ENCODE measurements at places on chromosomes 7 and 10.

- no peak for DNase-seq
Observed at GRCh38 chr10:123463181-123463580, 203.0 kb upstream of the GPR26 start.

GRCh38 chr10:86105181-86105580 lies 261.4 kb downstream of the GRID1 start:
- no peak for DNase-seq

DNA sequence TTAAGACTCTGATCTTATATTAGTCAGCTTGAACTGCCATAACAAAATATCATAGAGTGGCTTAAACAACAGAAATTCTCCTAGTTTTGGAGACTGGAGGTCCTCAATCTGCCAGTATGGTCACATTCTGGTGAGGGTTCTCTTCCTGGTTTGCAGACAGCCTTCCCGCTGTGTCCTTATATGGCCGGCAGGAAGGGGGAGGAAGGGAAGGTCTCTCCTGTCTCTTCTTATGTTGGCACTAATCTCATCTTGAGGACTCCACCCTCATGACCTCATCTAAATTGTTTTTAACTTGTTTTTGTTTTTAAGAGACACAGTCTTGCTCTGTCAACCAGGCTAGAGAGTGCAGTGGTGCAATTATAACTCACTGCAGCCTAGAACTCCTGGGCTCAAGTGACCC lies 53.1 kb downstream of the VPS41 start:
- no peak for DNase-seq

- DNase-seq: no peak
Observed at GRCh38 chr10:47136866-47137265, 163.1 kb upstream of the GDF10 start.

GRCh38 chr7:73437091-73437490 lies 3.5 kb downstream of the FZD9 start:
- DNase-seq: no peak

DNA sequence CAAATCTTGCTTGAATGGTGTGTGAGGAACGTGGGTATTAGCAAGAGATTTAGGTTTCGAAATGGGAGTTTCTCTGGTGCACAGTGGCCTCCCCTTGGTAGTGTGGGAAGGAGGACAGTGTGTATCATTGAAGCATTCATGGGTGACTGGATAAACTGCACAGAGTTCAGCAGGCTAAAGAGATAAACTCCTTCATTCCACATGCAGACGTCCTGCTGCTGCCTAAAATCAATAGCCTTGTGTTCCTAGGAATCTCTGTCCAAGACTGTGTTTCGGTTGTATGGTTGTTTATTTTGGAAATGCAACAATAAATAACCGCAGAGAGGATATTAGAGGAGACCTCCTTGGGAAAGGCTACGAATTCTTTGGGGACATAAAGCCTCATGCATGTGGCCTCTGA lies 100.9 kb upstream of the FAM171A1 start:
- DNase-seq: no peak

- DNase-seq: no peak
Observed at GRCh38 chr7:14717816-14718215, 184.7 kb downstream of the DGKB start.

DNA sequence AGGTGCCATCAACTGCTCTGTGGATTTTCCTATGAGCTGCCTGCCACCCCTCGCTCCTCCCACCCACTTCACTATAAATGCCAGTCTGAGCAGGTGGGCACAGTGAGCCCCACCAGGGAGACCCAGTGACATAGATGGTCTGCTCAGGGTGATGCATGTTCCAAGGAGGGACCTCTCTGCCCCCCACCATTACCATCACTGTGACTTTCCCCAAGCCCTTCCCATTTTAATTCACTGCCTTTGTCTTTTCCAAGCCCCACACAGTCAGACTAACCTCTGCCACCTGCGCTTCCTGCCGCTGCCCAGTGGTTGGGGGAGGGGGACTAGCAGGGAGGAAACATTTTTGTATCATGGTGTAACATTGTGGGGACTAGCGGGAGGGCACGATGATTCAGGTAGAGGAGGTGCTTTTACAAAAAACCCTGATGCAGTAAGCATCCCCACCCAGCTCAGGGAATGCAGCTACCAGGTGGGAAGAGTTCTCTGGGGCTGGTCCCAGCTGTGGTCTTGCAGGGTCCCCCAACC lies 24.6 kb downstream of the PRSS2 start:
- DNase-seq: no peak

DNA sequence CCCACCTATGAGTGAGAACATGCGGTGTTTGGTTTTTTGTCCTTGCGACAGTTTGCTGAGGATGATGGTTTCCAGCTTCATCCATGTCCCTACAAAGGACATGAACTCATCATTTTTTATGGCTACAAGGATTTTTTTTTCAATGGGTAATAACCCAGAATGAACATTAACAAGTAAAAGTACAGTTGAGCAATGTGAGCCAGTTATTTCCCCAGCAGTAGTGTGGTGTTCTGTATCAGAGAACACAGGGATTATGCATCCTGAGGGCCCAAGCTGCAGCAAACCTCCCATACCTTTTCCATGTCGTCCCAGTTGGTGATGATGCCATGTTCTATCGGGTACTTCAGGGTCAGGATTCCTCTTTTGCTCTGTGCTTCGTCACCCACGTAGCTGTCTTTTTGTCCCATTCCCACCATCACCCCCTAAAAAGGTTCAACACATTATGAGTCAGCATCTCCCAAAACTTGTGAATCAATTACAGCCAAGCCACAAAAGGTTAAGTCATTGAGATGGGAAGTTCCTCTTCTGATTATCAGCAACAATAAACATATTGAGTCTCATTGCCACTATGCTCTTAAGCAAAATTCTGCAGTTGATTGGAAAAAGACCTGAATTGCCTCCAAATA lies 5.5 kb downstream of the ACTA2 start:
- no peak for DNase-seq

DNA sequence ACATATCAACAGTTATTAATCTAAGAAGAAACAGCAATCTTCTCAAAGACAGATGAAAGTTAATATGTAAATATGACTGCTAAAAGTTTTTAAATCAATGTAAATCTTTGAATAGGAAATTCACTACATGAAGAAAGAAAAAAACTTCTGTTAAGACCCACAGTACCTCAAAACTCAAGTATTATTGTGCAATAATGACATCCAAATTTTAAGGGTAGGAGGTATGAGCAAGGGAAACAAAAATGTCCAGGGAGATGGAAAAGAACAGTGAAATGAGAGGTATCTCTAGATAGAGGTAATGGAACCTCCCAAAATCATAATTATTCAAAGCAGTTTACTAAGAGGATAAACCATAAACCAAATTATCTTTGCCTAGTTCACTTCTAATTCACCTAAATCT lies 436.8 kb downstream of the PARD3 start:
- no peak for DNase-seq

DNA sequence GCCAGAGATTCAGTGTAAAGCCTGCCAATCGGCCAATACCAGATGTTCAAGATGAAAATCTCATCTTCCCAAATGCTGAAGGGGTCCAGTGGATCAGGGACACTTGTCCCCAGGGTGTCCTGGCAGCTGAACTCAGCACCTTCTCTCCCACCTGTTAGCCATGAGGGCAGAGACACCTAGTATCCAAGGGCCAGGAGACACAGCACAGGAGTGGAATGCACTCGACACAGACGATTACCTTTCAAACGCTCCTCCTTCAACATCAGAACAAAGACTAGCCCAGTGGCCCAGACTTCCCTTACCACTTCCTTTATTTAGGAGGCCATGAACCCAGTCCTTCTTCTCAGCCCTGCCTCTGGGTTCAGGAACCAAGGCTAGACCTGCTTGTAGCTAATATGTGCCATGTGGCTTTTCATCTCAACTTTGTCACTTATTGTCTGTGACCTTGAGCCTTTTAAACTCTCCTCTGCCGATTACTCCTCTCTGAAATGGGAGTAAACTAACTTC lies 180.3 kb upstream of the PLXNA4 start:
- DNase-seq: no peak

GRCh38 chr7:6559896-6560295 lies 8.6 kb upstream of the GRID2IP start:
- DNase-seq: no peak

DNA sequence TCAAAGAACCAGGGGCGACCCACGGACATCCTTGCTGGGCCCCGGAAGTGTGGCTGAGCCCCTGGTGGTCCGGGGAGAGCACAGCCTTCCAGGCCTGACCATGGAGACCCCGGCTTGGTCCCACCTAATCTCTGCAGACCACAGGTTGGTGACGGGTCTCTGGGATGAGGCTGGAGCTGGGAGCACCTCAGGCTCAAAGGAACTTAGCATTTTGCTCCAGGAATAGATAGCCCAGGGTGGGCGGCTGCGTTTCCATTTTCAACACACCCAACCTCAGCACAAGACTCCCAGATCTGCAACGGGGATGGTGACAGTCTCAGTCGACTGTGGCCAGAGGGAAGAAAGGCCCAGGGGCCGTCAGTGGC lies 58.5 kb downstream of the FOXL3 start:
- DNase-seq: no peak

GRCh38 chr7:117648203-117648866 lies 168.5 kb downstream of the CFTR start:
- no peak for DNase-seq

DNA sequence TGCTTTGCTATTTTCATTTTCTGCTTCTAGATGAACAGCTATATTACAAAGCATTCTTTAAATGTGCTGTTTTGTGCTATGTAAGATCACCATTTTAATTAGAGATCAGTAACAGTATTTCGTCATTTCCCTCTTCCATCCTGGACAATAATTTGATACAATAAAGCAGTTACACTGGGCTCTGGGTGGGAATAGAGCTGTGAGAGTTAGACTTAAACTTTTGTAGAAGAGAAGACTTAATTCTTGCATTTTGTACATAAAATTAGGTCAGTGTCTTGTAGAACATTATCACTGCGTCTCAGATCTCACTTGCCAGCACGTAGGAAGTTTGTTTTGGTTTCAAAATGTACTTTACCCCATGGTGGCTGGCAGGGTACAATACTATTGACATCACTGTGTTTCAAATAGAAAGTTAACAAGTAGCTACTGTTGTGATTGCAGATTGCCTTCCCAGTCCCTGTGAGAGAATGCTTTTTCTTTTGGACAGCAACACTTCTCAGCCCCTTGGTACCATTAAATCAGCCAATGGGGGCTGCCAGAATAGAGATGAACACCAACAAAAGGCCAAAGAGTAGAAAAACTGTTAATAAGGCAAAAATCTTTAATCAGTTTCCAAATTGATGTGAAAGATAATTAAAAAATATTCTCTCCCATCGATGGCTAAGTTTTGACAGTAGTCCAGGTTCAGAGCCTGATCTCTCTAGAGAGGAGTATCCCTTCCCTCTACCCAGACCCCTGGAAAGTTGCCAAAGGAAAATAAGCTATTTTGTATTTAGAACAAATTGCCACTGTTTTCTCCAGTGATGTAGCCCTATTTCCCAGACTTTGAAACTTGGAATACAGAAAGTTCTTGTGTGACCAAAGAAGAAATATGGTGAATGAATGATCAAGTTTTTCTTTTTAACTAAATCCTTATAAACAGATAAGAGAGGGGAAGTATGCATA lies 35.1 kb downstream of the SMNDC1 start:
- no peak for DNase-seq

GRCh38 chr7:158244430-158244829 lies 343.2 kb downstream of the PTPRN2 start:
- no peak for DNase-seq

- no peak for DNase-seq
Observed at GRCh38 chr7:95669513-95669912, 73.2 kb upstream of the PDK4 start.

DNA sequence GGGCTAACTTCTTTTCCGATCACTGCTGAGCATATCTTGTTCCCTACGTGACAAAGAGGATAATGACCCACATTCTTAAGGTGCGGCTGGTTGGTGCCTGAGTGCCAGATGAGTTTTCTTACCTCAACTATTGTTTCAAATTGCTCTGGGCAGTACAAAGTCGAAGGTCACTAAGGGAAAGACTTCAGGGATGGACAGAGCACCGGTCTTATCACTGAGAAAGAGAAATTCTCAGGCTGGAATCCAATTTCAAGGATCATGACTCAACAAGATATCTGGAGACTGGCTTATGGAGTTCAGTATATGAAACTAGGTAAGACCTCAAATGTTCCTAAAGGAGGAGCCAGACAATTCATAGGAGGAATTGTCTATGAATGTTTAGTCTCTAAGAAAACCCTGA lies 780.3 kb downstream of the SUGCT start:
- no peak for DNase-seq

DNA sequence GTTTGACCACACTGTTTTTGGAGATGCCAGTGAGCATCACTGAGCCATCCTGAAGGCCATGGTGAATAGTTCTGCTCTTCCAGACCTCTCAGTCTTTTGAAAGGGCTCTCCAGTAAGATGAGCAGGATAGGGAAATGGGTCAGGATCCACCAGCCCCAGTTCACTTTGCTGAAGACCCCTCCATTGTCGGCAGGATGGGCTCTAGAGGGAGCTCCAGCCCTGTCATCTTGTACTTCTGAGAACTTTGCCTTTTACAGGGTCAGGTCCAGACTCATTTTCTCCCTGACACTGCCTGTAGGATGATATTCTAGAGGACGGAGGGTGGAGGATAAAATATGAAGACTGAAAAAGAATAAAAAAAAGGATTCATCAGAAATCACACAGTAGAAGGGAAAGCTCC lies 13.1 kb downstream of the LHFPL3 start:
- no peak for DNase-seq

- peak; percentile 40 for DNase-seq
Observed at GRCh38 chr10:33143160-33143728, 185.2 kb upstream of the ITGB1 start.

- DNase-seq: no peak
Observed at GRCh38 chr7:143289421-143289820, 1.3 kb downstream of the CASP2 start.

DNA sequence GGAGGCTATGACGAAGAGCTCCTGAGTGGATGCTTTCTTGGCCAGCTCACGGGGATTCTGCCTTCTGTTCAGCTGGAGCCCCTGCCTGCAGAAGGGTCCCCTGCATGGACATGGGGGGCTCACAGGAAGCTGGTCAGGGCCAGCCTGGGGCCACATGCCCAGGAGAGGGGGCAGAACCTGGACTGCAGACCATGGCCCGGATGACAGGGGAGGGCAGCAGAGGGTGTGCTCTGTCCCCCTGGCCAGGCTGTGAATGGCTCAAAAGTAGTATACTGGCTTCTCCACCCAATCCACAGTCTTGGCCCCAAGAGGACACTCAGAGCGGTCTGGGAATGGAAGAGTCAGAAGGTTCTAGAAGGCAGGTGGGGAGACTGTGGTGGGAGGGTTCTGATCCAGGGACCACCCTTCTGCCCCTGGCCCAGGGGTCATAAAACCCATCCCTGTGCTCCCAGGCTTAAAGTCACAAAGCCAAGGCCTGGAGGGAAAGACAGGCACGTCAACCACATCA lies 40.3 kb downstream of the PPIF start:
- no peak for DNase-seq

DNA sequence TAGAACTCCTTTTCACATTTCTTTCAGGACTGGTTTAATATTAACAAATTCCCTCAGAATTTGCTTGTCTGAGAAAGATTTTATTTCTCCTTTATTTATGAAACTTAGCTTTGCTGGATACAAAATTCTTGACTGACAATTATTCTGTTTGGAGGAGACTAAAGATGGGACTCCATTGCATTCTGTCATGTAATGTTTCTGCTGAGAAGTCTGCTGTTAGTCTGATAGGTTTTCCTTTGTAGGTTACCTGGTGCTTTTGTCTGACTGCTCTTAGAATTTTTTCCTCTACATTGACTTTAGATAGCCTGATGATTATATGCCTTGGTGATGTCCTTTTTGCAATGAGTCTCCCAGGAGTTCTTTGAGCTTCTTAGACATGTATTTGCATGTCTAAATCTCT lies 23.4 kb downstream of the CLRN3 start:
- no peak for DNase-seq

- DNase-seq: no peak
Observed at GRCh38 chr10:117532451-117533107, 10.0 kb upstream of the EMX2 start.
